AML-193 (cell line): ENCODE measurements at places on chromosomes 12 and 14.

- DNase-seq, result peak; percentile 89
Measured at GRCh38 chr14:102594514-102595175, 2.2 kb downstream of the RCOR1 start.

GRCh38 chr12:120726510-120726793 is 826 bp downstream of the ACADS start:
- DNase-seq, result no peak

DNA sequence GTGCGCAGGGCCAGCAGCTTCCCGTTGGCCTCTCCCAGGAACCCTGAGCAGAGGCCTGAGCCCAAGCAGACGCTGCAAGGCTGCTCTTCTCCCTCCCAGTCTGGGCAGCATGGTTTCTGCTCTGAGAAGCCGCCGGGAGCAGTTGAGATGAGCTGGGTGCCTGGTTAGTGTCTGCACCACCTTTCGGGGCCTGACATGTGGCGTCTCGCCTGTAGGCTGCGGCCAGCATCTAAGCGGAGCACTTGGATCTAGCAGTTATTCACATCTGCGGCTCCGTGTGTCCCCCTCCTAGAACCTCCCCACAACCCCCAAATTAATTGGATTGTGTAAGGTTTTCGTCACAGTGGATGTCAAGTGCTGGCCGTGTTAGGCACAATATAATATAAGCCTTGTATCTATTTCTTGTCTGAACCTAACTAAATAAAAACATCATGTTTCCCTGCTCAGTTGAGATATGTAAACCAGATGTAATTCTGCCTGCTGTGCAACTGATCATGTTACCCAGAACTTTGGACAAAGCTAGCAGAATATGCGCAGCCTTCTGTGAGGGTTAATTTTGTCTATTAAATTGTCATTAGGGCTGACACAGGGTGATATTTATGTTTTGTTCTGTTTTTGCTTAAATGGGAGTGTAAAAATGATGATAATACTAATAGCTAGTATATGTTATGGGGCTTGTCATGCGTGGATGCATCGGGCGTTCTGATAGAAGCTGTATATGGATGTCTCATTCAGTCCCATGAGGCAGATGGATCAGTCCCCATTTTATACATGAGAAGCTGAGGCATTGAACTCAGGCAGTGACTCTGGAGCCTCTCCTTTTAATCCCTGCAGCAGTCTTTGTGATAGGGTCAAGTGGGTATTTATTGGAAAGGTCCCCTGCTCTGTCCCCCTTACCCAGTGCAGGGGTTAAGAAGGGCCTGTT is 45.8 kb downstream of the ELK3 start:
- no peak for DNase-seq

- DNase-seq, result no peak
Measured at GRCh38 chr14:24556756-24557155, 19.3 kb downstream of the CTSG start.

GRCh38 chr12:31647086-31647491 is 12.4 kb upstream of the ETFBKMT start:
- no peak for DNase-seq

DNA sequence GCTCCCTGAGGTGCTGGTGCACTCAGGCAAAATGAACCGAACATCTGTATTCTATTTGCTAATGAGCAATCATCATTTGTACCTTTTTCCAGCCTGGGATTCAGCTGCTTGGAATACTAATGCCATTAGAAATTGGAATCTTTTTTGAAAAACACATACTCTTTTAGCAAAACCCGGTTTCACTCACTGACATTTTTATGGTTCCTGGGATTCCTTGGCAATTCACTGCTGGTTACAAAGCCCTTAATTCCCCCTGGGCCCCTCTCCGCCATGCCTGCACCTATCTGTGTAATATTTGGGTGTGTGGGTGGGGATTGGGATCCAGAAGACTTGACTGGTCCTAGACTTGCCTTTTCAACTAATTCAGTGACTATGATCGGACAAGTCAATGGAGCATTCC is 199.1 kb downstream of the FOXN3 start:
- no peak for DNase-seq

DNA sequence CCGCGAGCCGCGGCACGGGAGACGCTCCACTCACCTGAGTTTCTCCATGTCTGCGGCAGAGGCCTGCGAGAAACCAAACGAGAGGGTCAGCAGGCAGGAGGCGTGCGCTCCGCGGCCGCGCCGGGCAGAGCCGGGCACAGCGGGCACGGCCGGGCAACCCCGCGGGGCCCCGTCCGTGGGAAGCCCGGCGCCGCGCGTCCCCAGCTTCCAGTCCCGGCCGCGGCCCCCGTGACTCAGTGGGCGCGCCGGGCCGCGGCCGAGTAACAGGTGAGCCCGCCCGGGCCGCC is 19.4 kb downstream of the BEGAIN start:
- DNase-seq, result no peak

- DNase-seq, result no peak
Measured at GRCh38 chr12:85392508-85392907, 112.5 kb downstream of the ALX1 start.

GRCh38 chr12:61780435-61780834 is 479.8 kb upstream of the USP15 start:
- DNase-seq, result no peak
